ENCODE measurements at places on chromosomes 7 and 10.

DNA sequence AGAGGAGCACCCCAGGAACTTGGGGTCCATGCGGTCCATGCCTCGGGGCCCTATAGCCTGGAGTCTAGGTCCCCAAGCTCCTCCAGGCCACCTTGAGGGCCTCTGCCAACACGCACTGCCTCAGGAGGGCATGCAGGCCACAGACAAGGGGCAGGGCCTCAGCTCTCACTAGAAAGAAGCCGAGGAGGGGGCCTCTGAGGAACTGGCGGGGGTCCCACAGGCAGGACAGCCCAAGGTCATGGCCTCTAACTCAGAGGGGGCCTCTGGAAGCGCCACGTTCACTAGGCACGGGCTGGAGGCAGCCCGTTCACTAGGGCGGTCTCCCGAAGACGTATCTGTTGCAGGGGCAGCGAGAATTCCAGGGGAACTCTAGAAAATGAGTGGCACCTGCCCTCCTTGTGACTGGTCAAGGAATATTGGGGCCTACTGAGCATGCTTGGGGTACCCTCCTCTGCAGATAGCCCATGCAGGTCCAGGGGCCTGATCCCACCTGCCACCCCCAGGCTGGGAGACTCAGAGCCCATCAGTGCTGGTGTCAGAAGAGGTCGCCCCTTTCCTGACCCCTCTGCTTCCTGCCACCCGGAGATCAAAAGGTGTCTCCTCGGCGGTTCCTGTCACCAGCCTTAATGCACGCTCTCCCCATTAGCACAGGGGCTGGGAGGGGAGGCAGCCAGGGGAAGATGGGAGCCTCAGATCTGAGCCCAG lies 86.7 kb upstream of the RET start:
- no peak for DNase-seq

GRCh38 chr10:24153537-24153936 lies 55.4 kb upstream of the KIAA1217 start:
- no peak for DNase-seq

DNA sequence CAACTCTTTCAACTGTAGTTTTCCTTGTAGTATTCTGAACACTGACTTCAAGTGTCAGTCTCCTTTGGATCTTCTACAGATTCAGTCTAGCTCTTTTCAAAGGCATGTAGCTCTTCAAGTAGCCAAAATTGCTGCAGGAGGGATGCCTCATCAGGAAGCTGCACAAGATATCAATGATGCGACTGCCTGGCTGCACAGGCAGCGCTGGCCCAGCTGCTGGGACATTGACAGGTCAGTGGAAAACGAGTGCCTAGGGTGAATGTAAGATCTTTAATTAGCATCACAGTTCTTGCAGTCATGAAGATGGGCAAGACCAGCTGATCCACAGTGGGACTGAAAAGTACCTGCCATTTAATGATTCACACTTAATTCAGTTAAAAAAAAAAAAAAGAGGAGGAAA lies 167.6 kb downstream of the ANK3 start:
- DNase-seq, result no peak

DNA sequence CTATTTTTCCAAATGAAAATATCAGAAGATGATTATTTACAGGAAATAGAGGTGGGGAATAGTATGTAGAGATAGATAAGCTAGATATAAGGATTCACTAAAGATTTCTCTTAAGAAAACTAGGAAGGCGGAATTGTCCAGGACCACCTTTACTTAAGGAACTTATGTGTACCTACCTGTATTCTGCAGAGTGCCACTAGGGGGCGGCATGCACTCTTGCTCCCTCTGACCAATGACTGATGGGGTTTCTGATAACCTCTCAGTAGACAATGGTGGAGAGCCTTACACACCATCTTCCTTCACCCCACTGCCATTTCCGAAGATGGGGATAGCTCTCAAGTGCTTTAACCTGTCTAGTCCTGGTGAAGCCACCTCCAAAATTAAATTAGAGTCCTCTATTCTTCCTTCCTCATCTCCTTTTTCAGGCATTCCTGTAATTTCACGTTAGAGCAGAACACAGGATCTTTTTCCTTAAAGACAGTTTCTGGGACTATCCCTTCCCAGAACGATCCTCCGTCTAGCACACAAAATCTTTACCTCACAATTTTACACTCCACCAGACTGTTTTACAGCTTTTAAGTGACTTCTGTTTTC lies 453.1 kb downstream of the SORCS1 start:
- no peak for DNase-seq

GRCh38 chr10:132562916-132563456 lies 25.4 kb downstream of the INPP5A start:
- DNase-seq, result no peak

GRCh38 chr10:11393858-11394257 lies 217.6 kb downstream of the USP6NL start:
- DNase-seq, result no peak

DNA sequence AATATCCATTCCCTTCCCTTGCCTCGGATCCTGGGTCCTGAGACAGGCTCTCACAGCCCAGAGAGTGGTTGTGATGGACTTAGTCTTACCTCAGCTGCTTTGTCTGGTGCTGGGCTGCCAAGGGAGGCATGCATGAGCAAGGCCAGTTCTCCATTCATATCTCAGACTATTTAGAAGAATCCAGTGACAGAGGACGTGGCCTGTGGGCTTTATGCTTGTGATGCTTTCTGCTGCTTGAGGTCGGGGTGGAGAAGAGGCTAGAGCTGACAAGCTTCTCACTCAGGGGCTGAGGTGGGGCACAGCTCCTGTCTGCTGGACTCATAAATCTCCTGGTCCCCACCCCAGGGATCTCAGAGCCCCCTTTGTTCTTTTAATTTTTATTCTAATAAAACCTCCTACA lies 66.8 kb downstream of the DNAJC12 start:
- no peak for DNase-seq

- DNase-seq, result no peak
Measured at GRCh38 chr10:62054408-62054807, 152.9 kb downstream of the ARID5B start.

GRCh38 chr7:158366916-158367633 lies 220.5 kb downstream of the PTPRN2 start:
- DNase-seq, result no peak

DNA sequence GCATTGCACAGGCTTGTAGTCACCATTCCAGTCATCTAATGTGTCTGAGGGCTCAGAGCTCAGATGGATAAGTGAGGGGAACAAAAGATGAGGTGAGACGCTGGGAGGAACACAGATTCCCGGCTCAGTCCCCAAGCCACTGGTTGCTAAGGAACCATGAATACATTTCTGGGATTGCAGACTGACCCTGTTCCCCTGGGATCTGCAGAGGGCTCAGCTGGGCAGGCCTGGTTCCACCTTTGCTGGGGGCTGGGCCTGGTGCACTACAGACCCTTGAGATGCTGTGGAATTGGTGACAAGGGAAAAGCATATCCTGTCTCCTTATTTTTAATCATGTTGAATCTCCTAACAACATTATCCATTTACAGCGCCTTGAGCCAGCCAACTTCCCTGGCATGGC lies 19.2 kb downstream of the ELFN1 start:
- DNase-seq, result no peak

DNA sequence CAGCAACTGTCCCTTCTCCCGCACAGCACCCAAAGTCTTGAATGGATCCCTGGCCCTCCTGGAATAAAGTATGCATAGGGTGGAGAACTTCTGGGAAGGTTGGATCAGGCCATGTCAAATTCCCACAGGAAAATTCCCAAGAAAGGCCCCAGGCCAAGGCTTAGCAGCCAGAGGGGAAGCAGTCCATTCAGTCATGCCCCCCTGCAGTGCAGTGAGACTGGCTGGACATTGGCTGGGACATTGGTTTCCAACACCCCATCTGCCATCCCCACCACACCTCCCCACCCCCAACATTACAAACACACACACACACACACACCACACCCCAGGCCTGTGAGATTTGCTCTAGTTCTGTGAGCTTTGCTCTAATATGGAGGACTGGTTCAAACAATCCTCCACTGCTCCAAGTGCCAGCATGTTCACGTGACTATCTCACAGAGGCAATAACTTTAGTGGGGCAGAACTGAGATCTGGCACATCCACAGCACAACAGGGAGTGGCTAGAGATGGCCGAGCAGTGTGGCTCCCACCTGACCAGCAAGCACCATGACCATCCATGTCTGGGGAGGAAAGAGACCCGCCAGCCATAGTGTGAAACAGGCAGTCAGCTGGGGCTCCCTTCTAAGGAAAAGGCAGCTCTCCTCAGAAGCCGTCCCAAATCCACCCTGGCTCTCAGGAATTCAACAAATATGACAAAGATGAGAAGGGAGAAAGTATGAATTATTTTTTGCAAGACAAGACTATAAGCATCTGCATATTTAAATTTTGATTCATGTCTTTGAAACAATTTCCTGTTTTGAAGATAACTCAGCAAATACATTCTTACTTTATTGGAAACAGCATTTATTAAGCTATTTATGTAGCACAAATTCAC lies 6.7 kb upstream of the FAM170B start:
- DNase-seq, result no peak

GRCh38 chr10:133007360-133007858 lies 65.0 kb upstream of the CFAP46 start:
- no peak for DNase-seq

DNA sequence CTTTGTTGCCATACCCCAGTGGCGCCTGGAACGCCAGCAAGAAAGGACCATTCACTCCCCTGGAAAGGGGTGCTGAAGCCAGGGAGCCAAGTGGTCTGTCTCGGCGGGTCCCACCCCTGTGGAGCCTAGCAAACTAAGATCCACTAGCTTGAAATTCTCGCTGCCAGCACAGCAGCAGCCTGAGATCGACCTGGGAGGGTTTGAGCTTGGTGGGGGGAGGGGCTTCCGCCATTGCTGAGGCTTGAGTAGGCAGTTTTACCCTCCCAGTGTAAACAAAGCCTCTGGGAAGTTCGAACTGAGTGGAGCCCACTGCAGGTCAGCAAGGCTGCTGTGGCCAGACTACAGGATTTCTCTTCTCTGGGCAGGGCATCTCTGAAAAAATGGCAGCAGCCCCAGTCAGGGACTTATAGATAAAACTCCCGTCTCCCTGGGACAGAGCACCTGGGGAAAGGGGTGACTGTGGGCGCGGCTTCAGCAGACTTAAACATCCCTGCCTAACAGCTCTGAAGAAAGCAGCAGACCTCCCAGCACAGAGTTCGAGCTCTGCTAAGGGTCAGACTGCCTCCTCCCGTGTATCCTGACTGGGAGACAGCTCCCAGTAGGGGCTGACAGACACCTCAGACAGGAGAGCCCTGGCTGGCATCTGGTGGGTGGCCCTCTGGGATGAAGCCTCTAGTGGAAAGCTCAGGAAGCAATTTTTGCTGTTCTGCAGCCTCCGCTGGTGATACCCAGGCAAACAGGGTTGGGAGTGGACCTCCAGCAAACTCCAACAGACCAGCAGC lies 281.1 kb upstream of the SP4 start:
- no peak for DNase-seq

- no peak for DNase-seq
Measured at GRCh38 chr7:83863906-83864305, 215.0 kb upstream of the SEMA3E start.

Measured in activated T-cell treated with anti-CD3 and anti-CD28 coated beads, Interleukin-2, amount 50 U/mL, for 4 hours (primary cell).